Osteoblast (primary cell): ENCODE measurements at places on chromosomes 6 and 20.
A peak's percentile ranks its signal among the peaks of the same experiment; 100 is the strongest.

DNA sequence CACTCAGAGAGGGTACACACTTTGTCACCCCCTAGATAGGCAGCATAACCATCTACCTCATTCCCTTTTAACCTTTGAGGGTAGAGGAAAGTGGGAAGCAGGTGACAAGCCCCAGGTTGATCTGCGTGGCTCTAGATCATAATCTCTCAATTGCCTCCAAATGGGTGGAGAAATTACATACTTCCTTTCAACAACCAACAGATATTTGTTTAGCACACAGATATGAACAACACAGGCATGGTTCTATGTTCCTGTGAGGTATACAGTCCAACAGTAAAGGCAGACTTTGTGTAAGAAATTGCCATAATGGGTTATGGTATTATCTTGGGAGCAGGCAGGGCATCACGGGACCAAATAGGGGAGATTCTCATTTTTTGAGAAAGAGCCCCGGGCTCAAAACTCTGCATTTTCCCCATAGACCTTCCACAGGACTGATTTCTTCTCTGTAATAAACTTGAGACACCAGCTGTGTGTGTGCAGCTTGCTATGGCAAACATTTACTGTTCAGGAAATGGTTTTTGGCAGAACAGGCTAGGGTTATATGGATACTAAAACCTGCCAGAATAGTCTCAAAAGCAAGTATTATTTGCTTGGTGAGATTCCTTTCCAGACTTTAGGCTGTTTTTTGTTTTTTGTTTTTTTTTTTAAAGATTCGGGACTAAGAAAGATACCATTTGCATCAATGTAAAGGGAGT is 126.2 kb downstream of the CD164 start:
- no peaks in the 10 kb centered on the region for H3K27me3 ChIP-seq
- H3K27ac ChIP-seq = no peak overlapping the region
- DNase-seq = no peak
- no peaks in the 10 kb centered on the region for H3K36me3 ChIP-seq
- H3K4me1 ChIP-seq = peaks cover 8% of the 10 kb centered on the region

GRCh38 chr6:106903299-106903698 is 71.2 kb downstream of the CD24 start:
- H3K4me1 ChIP-seq = no peaks in the 10 kb centered on the region
- H3K27me3 ChIP-seq = peaks cover 18% of the 10 kb centered on the region
- H3K36me3 ChIP-seq = no peaks in the 10 kb centered on the region
- no peak overlapping the region for H3K27ac ChIP-seq

- DNase-seq = peak; percentile 91
- H3K27me3 ChIP-seq = no peaks in the 10 kb centered on the region
These were observed 187.7 kb downstream of the NFATC2 start for GRCh38 chr20:51354769-51355319.

- no peak within 1 kb of the TSS for H3K27ac ChIP-seq
- DNase-seq = peak; percentile 99
- no peaks in the 10 kb centered on the region for H3K36me3 ChIP-seq
- H3K4me1 ChIP-seq = peaks cover 6% of the 10 kb centered on the region
- no peaks in the 10 kb centered on the region for H3K27me3 ChIP-seq
These were observed at the start of gene DNMT3B for GRCh38 chr20:32761831-32762753. DNMT3B (plus strand) TSS chr20:32762385; CDS start chr20:32780324, 17,939 bp downstream.

DNA sequence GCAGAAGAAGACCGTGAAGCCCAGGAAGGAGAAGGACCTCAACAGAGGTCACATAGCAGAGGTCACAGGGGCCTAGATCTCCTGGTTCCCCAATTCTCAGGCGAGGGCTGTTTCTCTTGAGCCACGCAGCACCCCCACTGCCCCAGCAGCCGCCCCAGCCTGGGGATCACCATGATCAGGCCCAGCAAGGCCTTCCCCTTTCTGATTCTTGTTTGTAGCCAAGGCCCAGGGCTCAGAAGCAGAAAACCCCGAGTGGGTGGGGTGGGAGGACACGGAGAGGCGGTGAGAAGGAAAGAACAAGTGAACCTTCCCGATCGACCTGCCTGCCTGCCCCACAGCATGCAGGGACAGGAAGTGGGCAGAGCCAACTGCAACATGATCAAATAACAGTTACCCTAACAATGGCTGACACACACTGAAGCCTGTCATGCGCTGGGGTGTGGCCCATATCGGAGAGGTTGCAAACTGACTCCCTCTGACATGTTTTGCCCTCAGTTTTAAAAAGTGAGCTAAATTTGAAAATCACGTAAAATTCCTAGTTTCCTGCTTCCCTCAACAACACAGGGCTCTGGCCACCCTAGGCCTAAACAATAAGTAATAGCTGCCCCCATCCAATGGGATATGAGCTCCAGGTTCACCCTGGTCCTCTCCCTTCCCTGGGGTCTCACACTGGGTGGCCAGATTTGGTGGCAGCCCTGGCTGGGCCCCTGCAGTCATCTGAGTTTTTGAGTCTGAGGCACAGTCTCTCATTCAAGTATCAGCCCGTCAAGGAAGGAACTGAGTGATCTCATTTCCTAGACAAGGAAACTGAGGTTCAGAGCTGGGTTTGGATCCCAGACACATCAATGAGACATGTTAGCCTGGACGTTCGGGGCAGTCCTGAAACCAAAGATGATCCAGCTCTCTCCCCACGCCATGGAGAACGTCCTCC is 6.5 kb downstream of the PEDS1 start:
- H3K27ac ChIP-seq = peak overlapping the region; percentile 94
- peaks cover 58% of the 10 kb centered on the region for H3K4me1 ChIP-seq
- peak; percentile 84 for DNase-seq
- peak overlapping the region; percentile 19 for H3K4me3 ChIP-seq

- H3K4me3 ChIP-seq = no peak overlapping the region
- H3K27ac ChIP-seq = no peak overlapping the region
- no peaks in the 10 kb centered on the region for H3K4me1 ChIP-seq
These were observed 160.0 kb upstream of the RALGAPA2 start for GRCh38 chr20:20872428-20872827.

DNA sequence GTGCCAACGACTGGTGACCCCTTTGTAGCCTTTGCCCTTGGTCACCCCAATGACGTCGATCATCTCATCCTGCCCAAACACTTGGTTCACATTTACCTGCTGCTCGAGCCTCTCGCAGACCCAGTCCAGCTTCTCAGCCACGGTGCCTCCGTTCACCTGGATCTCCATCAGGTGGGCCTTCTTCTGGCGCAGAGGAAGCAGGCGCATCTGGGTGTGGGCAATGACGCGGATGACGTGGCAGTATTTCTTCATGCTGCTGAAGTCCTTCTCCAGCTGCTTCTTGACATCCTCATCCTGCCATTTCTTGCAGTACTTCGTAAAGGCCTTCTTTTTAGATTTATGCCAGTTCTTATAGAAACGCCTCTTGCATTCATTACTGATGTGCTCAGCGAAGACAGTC is 46.9 kb upstream of the SEC63 start:
- H3K27me3 ChIP-seq = no peaks in the 10 kb centered on the region
- H3K27ac ChIP-seq = no peak overlapping the region
- no peak overlapping the region for H3K4me3 ChIP-seq

GRCh38 chr6:4637691-4638433 is 138.3 kb upstream of the CDYL start:
- no peak overlapping the region for H3K4me3 ChIP-seq
- no peaks in the 10 kb centered on the region for H3K36me3 ChIP-seq
- H3K4me1 ChIP-seq = peaks cover 3% of the 10 kb centered on the region
- DNase-seq = peak; percentile 85
- no peaks in the 10 kb centered on the region for H3K27me3 ChIP-seq

GRCh38 chr6:44021589-44022295 is 105.5 kb downstream of the MRPL14 start:
- DNase-seq = no peak
- H3K4me3 ChIP-seq = no peak overlapping the region
- H3K4me1 ChIP-seq = peaks cover 24% of the 10 kb centered on the region
- no peaks in the 10 kb centered on the region for H3K27me3 ChIP-seq
- peak overlapping the region; percentile 72 for H3K27ac ChIP-seq

DNA sequence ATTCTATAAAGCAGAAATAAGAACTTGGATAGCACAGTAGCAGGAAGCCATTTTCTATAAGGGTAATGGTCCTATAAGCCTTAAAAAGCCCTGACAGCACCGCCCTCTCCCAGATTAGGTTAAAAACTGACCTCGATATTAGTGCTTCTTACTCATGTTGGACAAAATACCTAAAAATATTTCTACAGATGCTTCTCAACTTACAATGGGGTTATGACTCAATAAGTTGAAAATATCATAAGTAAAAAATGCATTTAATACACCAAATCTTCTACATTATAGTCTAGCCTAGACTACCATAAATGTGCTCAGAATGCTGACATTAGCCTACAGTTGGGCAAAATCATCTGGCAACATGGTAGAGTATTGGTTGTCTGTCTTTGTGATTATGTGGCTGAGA is 70.3 kb downstream of the SESN1 start:
- no peak overlapping the region for H3K4me3 ChIP-seq
- H3K4me1 ChIP-seq = peaks cover 11% of the 10 kb centered on the region
- H3K36me3 ChIP-seq = no peaks in the 10 kb centered on the region
- H3K27me3 ChIP-seq = no peaks in the 10 kb centered on the region
- no peak for DNase-seq

GRCh38 chr6:127464881-127465459 is 5.8 kb upstream of the KIAA0408 start:
- DNase-seq = peak; percentile 89
- H3K27me3 ChIP-seq = no peaks in the 10 kb centered on the region
- no peaks in the 10 kb centered on the region for H3K36me3 ChIP-seq
- peak overlapping the region; percentile 78 for H3K27ac ChIP-seq
- no peak overlapping the region for H3K4me3 ChIP-seq

GRCh38 chr6:122033564-122034181 is 365.8 kb upstream of the HSF2 start:
- no peaks in the 10 kb centered on the region for H3K36me3 ChIP-seq
- H3K4me1 ChIP-seq = no peaks in the 10 kb centered on the region
- DNase-seq = peak; percentile 21
- H3K4me3 ChIP-seq = no peak overlapping the region
- no peak overlapping the region for H3K27ac ChIP-seq

DNA sequence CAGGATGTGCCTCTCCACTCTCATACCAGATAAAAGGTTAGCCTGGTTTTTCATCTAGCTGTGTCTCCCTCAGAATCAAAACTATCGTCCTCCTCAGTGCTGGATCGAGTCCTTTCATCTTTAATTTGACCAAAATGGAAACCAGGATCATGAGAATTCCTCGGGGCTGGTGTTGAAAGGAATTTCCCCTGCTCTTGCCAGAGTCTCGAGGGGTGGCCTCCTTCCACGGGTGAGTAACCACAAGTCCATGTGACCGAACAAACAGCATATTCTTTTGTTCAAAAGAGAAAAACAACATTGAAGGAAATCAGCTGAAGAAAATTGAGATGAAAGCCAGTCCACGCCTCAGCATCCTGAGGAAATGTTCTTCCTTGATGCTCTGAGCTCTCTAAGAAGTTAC is 165.9 kb upstream of the CDYL start:
- DNase-seq = peak; percentile 83
- H3K27ac ChIP-seq = no peak overlapping the region
- H3K27me3 ChIP-seq = peaks cover 11% of the 10 kb centered on the region
- H3K4me3 ChIP-seq = peak overlapping the region; percentile 23

DNA sequence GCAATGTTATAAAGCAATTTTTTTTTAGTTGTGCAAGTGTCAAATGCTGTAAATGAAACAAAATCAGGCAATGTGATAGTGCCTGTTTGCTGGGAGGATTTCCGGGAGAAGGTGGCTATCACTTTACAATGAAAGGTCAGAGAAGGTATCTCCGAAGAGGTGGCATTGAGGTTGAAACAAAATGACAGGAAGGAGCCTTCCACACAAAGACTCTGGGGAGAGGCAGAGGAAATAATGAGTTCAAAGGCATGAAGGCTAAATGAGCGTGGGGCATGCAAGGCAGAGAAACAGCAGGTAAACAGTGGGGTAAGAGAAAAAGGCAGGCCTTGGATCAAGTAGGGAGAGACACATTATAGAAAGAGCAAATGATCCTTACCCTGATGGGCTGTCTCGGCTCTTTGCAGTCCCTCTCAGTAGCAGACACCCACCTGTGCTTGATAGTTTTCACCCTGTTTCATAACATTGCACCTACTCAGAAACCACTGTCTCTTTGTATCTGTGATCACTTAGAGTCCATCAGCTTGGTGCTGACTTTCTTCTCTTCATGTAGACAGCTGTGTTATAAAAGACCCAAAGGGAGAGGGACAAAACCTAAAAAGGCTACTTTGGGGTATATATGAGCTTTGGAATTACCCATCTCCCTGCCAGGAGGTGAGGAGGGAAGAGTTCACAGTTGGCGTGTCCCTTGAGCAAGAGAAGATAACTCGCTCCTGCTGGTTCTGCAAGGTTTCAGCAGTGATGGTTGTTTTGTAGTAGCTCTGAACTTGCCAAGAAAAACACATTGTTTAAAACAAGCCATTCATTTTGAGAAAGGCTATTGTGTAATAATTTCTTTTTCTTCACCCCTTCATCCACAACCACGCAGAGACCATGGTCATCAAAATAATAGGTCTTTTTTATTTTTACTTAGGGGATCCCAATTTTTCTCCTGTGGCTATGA is 22.3 kb downstream of the NRN1 start:
- H3K36me3 ChIP-seq = no peaks in the 10 kb centered on the region
- H3K27me3 ChIP-seq = no peaks in the 10 kb centered on the region
- no peak for DNase-seq
- no peak overlapping the region for H3K4me3 ChIP-seq
- H3K4me1 ChIP-seq = peaks cover 15% of the 10 kb centered on the region

DNA sequence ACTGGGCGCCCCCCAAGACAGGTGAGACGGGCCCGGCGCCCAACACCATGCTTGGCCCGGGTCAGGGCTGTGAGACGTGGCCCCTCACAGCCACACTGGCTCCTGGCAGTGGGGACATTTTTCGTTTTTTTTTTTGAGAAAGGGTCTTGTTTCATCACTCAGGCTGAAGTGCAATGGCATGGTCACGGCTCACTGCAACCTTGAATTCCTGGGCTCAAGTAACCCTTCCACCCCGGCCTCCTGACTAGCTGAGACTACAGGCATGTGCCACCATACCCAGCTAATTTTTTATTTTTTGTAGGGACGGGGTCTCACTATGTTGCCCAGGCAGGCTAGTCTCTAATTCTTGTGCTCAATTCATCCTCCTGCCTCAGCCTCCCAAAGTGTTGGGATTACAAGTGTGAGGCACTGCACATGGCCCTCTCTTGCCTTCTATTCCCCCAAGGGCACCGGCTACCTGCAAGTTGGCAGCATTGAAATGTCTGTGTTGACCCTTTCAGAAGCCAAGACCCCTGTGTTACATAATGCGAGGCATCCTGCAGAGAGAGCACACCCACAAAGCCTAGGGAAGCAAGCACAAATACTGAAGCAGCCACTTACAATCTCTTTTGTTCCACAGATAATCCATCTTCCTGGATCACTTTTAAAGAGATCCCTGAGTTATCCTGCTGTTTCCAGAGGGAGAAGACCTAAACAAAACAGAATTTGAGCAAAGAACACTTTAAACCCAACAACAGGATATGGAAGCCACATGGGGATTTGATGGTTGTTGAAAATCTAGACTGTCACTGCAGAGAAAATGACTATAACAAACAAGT is 57.5 kb upstream of the SLC4A11 start:
- H3K4me3 ChIP-seq = no peak overlapping the region
- no peaks in the 10 kb centered on the region for H3K4me1 ChIP-seq
- H3K36me3 ChIP-seq = peaks cover 44% of the 10 kb centered on the region
- DNase-seq = no peak
- no peaks in the 10 kb centered on the region for H3K27me3 ChIP-seq
- no peak overlapping the region for H3K27ac ChIP-seq
